ENCODE measurements at places on chromosomes 12 and 14.
A peak's percentile ranks its signal among the peaks of the same experiment; 100 is the strongest.

- DNase-seq: no peak
These were observed 219.3 kb upstream of the NOS1 start for GRCh38 chr12:117580718-117581062.

GRCh38 chr12:121132601-121133481 lies at the start of gene P2RX7:
P2RX7 (plus strand) TSS chr12:121132876; CDS start chr12:121132971, 95 bp downstream.
- DNase-seq: peak; percentile 67

GRCh38 chr12:95184121-95184520 lies 33.1 kb downstream of the FGD6 start:
- DNase-seq: no peak

- DNase-seq: no peak
These were observed 193.0 kb downstream of the C12orf50 start for GRCh38 chr12:87836190-87836589.

DNA sequence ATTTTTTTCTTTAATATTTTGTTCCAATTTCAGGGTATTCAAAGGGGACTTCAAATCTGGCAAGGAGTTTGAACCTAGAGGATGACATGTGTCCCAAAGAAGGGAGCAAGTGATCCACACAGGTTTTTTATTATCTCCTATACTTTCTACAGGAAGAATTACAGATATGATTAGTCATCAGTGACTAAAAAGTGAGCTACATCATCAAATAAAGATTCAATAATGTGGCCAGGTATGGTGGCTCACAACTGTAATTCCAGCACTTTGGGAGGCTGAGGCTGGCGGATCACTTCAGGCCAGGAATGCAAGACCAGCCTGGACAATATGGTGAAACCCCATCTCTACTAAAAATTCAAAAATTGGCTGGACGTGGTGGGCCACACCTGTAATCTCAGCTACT lies 24.2 kb downstream of the GLT8D2 start:
- DNase-seq: no peak

DNA sequence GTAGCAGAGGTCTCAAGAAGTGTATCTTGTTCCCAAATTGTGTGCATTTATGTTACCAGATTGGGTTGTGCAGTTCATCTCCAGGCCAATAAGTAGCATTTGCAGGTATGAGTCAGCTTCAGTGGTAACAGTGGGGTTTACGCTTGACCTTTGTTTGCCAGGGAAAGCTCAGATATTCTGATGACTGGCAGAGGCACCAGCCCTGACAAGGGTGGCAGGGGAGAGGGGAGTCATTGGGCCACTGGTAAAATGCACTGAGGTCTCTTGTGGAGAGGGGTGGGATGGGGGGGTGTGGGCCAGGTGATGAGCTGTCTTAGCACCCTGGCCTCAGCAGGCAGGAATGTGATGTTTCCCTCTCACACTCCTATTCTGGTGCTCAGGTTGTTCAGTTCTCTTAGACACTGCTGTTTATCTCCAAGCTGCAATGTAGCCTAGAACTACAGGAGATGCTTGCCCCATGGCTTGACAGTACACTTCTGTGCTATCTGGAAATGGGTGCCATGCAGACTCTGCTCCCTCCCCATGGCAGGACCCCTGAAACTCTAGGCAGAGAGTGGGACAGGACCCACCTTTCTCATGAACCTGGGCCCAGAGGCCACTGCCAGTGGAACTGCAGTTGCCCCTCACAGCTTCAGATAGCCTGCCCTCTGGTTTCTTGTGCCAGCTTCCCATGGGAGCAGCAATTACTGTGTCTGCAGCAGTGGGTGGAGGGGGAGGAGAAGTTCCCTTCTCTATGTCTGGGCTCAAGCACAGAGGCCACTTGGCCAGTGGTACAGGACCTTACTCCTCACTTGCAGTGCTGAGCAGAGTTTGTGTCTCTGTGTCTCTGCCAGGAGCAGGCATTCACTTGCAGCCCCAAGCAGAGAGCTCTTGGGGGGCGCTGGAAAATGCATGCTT lies 31.9 kb downstream of the USP15 start:
- DNase-seq: peak; percentile 24

GRCh38 chr12:102433304-102433703 lies 47.1 kb downstream of the IGF1 start:
- DNase-seq: no peak

DNA sequence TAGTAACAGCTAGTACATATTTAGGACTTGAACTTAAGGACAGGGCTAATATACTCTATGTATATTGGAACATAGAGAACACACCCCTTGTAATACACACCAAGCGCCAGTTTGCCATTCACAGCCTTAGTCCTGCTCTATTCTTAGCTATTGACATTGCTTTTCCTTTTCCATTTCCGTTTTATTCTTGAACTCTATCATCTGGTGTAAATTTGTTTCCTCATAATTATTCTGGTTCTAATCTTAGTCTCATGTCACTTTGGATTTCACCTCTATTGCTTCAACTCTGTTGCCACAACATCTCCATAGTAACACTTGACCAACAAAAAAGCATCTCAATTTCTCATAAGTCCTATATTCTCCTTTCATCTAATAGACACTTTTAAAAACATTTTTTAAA lies 225.7 kb downstream of the PHLDA1 start:
- DNase-seq: no peak

DNA sequence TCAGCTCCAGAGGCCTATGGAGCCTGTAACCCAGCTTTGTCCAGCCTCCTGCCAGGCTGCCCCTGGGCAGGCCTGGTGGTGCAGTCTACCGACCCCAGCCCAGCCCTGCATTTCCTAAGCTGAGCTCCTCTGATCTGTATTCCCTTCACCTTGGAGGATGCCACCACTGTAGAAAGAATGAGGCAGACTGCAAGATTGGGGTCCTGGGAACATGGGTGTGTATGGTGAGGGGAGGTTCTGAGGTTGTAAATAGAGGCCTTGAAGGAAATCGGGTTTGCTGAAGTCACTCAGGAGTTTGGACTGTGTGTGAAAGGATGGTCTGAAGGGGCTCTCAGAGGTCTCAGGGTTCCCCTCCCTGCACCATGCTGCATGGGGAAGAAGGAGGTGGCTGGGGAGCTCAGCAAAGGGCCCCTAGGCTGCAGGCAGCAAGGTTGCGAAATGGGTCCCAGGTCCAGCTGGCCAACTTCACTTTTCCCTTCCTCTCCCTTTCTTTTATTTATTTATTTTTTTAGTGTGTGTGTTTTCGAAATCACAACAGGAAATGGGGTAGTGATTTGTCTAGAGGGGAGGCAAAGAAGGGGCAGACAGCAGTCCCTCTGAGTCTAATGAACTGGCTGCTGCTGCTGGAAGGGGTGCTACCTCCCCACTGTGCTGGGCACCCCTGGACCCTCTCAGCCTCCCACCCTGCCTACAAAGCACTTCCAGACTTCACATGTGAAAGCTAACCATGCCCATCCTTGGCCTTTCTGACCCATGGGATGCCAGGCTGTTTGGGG lies 1.2 kb upstream of the LRP1-AS start:
- no peak for DNase-seq

- peak; percentile 88 for DNase-seq
These were observed 6.5 kb downstream of the LAG3 start for GRCh38 chr12:6778574-6779550.

DNA sequence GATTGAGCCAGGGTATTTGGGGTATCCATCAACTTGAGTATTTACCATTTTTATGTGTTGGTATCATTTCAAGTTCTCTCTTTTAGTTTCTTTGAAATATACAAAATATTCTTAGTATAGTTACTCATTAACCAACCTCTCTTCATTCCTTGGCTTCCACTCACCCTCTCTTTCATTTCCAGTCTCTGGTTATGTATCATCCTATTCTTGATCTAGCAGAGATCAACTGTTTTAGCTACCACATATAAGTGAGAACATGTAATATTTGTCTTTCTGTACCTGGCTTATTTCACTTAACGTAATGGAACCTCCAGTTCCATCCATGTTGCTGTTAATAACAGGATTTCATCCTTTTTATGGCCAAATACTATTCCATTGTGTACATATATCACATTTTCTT lies 86.9 kb downstream of the DACT1 start:
- no peak for DNase-seq

GRCh38 chr14:104803912-104804410 lies 3.1 kb downstream of the ZBTB42 start:
- DNase-seq: no peak

GRCh38 chr12:52264435-52264825 lies 10.0 kb upstream of the KRT86 start:
- no peak for DNase-seq

DNA sequence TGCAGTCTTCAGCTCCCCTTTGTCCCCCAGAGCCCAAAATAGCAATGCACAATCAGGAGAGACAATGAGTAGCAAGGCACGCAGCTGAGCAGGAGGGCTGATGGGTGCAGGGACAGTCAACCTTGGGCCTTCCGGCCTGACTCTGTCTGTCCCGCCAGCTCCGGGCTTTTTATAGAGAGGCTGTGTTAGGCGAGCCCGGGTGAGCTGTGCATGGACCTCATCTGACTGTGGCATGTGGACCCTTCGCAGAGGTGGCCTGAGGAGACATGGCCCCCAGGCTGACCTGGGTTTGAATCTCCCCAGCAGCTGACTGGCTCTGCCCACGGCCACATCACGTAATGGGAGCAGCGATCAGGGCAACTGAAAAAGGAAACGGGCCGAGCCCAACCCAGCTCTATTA lies 177.9 kb downstream of the TSPAN9 start:
- no peak for DNase-seq

GRCh38 chr12:5588591-5588990 lies 156.7 kb downstream of the NTF3 start:
- DNase-seq: no peak

- DNase-seq: no peak
These were observed 51.6 kb upstream of the PMCH start for GRCh38 chr12:102249079-102249841.

Data from T-helper 2 cell (primary cell).